Globus pallidus (tissue), 1 donor: ENCODE measurements at places on chromosomes 4 and X.

DNA sequence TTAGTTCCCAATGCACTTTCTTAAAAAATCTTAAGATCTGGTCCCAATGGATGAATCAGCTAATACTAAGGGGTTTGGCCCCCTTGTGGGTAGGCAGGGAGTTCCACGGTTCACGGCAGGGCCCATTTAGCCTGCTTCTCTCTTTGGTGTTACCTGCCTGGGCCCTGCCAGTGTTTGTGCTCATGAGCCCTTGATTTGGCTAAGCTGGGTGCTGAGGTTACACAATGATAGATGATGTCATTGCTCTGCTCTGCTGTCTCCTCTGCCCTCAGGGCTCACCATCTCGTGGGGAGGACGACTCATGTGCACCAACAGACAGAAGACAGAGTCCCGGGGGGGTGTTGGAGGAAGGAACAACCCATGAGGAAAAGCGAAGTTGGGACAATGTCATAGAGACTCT lies 24.4 kb downstream of the RTL5 start:
- no peak for DNase-seq

DNA sequence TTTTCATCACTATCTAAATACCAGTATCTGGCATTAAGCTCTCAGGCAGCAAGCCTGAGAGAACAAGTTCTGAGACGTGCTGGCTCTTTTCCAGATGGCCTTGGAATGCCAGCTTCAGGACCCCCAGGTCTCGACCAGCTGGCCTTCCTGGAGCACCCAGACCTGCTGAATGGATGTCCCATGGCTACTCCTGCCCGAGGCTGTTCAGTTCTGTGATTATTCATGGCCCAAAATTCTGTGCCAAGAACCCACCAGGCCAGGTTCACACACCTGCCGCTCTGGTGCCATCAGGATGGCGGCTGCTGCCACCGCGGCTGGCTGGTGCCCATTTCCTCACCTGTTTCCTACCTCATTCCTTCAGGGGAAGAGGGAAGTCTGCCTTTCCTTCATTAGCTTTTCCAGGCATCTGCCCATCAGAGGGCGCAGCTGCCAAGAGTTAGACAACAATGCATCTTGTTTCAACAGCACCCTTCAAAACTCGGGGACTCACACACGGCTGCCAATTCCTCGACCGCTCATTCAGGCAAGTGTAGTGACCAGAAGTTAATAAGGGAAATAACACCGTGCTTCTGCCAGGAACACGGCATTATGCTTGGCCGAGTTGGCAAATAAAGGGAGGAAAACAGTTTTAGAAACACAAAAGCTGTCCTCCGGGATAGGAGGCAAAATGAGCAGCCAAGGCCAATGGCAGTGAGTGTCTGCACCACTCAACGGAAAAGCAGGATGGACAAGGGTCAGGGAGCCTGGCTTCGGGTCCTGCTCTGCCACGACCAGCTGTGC lies 173.8 kb downstream of the NSUN7 start:
- DNase-seq: peak; percentile 86

DNA sequence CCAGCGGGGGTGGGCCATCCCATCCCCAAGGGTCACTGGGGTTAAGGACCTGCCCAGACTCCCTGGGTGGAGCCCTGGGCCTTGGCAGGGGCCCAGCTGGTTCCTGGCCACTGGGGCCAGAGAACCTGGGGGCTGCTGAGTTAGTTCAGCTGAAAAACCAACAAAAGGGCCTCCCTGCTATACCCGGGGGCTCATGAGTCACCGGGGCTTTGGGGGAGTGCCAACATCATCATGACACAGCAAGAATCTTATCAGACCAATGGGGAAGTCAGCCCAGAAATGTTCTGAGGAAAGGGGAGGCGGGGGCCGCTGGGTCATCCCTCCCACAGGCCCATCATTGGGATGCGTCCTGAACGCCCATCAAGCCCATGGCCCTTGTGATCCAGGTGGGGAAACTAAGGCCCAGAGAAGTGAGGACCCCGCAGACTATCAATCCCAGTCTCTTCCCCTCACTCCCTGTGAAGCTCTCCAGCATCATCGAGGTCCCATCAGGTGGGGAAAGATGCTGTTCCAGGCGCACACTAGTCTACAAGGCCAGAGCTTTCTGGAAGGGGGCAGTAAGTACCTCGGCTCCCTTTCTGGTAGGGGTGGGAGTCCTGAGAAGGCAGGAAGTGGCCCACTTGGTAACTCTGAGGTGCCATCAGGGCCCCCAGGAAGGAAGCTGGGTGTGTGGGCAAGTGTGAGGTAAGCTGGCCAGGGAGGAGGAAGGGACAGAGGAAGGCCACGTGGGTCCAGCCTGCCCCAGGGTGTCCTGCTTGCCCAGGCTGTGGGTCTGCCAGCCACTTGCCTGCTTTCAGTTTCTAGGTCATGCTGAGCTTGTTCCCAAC lies 4.5 kb downstream of the G6PD start:
- peak; percentile 38 for DNase-seq

DNA sequence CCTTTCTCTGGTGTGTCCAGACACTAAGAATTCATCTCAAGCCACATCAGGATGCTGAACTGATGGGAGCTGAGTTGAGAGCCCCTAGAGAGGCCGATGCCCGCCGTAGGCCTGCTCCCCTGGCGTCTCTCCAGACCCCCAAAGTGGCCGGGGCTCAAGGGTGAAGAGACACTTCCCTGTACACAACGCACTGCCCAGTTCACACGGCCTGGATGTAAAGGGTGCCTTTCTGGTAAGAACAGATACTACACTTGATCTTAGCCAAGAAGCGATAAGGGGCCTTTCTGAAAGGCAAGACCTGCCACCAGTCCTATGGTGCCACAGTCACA lies 5.1 kb upstream of the TREX2 start:
- no peak for DNase-seq

DNA sequence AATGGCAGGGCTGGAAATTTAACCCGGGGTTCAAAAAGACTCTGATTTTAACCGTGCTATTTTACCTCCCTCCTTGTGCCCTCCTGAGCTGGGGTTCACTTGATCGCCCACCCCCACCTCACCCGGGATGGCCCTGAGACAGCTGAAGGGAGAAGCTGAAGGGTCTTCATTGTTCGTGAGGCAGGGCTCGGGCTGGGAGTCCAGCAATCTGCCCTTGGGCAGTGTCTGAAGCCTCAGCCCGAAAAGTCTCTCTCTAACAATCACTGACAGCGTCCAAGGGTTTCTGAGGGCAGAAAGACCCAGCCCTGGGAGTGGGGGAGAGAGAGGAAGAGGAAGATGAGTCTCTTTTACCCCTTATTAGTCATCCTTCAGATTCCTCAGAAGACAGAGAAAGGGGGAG lies 39.4 kb upstream of the PHOX2B start:
- no peak for DNase-seq

DNA sequence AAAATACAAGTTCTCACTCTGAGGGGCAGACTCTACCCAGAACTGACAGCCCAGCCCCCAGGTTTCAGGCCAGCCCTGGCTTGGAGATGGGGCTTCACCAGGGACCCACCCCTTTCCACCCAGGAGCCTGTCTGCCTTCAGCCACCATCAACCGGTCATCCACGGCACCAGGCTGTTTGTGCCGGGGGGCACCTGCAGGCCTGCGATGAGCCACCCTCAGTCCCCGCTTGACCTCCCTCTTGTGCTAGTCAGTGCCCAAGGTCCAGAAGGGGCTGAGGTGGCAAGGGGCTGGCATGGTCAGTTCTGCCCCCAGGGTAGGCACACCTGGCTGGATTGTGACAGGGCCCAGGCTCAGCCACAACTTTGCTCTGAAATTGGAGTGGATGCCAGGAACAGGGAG lies 82.1 kb downstream of the ADRA2C start:
- no peak for DNase-seq

GRCh38 chr4:137333031-137333430 lies 199.3 kb downstream of the PCDH18 start:
- no peak for DNase-seq

DNA sequence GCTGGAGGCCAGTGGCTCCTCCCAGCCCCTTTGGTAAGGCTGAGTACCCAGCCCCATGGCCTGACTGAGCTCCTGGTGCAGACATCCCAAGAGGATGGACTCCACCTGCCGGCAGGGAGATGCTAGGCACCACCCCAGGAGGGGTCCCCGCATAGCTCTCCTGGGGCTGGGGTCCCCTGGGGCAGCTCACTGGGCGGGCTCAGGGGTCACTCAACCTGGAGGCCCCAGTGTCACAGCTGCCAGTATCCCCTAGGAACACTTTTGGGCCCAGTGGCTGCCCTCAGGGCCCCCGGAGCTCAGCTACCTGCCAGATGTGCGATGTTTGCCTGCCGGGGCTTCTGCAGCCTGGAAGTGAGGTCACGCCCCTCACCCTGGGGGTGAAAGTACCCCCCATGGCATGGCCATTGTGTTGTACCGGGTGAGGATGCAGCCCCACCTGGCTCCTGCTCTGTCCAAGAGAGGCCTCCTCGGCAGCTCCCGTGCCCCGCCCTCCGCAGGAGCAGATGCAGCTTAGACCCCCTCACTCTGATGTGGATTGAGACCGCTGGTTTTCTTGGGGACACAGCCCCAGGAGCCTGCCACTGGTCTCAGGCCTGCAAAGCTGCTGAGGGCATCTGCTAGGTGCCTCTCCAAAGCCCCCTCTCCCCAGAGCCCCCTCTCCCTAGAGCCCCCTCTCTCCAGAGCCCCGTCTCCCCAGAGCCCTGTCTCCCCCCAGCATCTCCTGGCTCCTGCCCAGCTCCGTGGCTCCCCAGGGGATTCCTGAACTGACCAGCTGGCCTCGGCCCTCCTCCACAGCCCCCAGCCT lies 6.7 kb upstream of the HGFAC start:
- DNase-seq: no peak

GRCh38 chr4:150588316-150588715 lies 6.4 kb downstream of the MAB21L2 start:
- no peak for DNase-seq

DNA sequence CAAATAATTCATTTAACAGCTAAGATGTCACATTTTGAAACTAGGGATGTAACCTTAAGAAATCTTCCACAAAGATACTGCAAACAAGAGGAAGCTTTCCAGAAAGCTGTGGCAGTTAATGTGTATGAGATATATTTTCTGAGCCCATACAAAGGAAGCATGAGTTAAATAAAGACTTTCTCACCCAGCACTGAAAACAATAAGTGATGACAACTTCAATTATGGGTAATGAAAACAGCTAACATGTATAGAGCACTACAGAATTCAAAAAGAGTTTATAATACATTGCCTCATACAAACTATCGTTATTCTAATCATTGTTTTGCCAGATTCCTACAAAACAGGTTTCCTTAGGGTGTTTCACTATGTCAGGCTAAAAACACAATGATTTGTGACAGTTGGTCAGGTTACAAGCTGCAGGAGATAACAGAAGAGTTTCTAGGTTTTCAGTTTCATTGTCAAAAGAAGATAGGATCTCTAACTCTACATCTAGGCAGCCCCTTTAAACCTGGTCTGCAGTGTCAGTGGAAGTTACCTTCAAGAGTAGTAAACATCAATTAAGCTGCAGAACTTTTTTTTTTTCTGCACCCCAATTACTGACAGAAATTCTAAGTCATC lies 618.1 kb upstream of the ADGRL3 start:
- no peak for DNase-seq

- no peak for DNase-seq
Measured at GRCh38 chrX:77786365-77786680, 307 bp upstream of the ATRX start.

- no peak for DNase-seq
Measured at GRCh38 chr4:37685823-37686372, 278 bp downstream of the RELL1 start.

DNA sequence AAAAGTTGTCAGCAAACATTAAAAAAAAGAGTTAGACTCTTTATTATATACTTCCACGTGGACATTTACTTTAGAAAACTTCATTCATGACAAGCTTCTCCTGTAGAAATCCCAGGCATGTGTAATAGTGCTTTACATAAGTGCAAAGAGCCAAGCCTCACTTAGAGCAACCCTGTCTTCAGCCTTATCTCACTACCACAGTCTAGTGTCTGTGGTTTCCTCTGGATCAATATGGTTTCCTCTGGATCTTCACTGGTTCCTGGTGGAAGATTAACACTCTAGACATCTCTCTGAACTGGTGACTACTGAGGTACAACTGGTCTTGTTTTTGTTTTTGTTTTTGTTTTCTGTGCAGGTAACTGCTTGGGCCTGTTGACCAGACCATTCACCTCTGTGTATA lies 18.4 kb upstream of the ARMCX5 start:
- DNase-seq: no peak

- DNase-seq: no peak
Measured at GRCh38 chrX:139287155-139287924, 243.2 kb upstream of the F9 start.

DNA sequence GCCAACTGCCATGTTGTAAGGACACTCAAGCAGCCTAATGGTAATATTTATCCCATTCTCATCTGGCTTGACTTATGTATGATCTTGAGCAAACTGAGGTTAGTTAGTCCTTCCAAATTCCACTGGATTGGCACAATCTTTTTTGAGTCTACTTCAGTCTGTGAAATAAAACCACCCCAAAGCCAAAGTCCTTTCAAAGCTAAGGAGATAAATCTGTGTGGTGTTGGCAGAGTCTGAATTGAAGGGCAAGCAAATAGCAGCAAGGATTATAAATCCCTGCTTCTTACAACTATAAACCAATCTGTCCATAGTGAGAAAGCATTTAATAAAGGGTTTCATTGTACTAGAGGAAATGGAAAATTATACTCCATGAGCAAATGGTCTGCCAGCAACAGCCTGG lies 233.9 kb upstream of the GLRA2 start:
- no peak for DNase-seq

DNA sequence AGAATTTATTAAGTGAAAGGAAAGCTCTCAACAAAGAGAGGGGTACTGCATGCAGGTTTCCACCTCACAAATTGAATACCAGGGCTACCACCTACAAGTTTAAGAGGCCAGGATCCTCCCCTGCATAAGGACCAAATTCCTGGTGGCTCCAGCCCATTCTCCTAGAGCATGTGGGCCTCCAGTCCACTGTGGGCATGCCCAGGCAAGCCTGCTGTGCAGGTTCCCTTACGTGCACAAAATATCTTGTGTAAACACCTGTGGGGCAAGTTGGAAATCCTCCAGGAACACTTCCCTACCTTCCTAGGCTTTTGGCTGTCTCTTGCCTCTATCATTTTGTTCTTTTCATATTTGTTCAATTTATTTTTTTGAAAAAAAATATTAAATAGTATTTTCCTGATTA lies 724.3 kb downstream of the ARAP2 start:
- DNase-seq: no peak

DNA sequence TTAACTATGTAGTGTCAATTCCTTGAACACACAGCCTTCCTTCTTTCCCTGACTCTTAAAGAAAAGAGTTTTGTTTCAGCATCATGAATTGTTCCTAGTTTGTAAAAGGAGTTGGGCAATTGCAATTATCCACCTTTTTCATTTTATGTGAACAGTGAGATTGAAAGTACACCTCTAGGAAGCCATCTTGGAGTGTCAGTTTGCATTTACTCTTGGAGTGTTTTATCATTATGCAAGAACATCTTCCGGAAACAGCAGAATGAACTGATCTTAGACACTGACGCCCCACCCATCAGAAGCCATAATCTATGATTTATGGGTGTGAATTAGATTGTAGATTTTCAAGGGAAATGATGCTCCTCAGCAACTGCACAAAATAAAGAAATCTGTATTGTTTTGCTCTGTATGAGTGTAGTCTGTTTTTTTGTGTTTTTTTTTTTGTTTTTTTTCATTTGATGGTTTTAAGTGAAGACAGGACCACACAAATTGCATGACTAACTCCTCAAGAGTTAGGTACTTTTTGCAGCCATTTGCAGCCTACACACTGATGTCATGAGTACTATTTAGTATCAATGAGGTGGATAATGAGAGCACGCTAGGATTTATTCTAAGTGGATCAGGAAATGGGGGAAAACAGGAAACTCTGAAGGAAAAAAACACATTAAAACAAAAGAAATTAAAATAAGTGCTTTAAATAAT lies 19.5 kb upstream of the FGF2 start:
- DNase-seq: no peak
